ENCODE measurements at places on chromosomes 5 and 9. TPM values are rescaled to one million over a fixed set of nuclear protein-coding genes. Genes with fewer than 3 reads are reported as not detected.
A peak's percentile ranks its signal among the peaks of the same experiment; 100 is the strongest.

DNA sequence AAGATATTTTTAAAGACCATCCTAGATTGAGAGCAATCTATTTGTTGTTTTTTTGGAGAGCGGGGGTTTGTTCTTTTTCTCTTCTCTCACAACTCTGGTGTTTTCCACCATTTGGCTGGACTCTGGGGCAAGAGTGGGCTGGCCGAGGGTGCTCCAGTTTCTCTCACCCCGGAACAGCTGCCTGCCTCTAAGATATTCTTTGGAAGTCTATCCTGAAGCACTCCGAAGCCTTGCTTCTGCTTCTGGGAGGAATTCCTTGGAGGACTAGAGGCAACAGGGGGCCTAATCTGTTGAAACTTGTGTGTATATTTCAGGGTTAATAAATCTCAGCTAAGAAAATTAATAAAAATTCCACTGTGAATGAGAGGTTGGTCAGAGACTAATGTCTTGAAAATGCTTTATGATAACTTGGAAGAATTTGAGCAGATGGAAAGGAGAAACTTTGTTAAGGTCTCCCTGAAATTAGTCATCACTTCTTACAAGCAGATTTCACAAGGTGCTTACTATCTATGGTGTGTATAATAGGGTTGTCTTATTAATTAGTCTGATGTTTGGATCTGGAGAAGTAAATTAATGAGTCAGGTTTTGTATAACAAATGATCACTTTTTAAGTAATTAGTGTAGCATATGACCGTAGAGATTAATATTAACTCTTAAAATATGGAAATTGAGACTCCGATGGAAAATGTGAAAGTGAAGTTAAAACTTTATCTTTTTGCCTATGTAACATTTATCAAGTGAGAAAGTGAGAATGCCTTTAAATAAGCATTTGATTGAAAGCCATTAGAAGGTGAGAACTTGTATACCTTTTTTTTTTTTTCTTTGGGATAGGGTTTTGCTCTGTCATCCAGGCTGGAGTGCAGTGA, 4.0 kb downstream of the MAN2A1 start:
- DNase-seq, result no peak

DNA sequence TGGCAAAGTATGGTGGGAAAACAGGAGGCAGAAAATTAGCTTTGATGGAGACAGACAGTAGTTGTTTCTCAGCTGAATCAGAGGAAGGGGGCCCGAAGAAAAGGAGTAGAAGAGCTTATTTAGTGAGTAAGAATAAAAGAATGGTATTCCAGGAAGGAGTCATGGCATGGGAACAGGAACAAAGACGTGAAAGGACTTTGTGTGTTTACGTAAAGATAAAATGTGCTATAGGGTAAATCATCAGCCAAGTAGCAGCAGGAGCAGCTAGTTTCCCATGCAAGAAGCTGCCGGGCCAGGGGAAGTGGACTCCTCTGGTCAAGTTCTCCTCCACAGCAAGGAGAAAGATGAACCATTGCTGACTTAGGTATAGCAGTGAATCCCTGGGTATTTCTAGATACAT, 454.5 kb downstream of the HINT1 start:
- no peak for DNase-seq

GRCh38 chr5:57185313-57185712, 11.5 kb downstream of the GPBP1 start:
- no peak for DNase-seq

GRCh38 chr5:73764996-73765395, 139.0 kb downstream of the ARHGEF28 start:
- no peak for DNase-seq

- DNase-seq, result peak; percentile 18
Observed at GRCh38 chr9:104278929-104279496, 184.9 kb downstream of the SMC2 start.

DNA sequence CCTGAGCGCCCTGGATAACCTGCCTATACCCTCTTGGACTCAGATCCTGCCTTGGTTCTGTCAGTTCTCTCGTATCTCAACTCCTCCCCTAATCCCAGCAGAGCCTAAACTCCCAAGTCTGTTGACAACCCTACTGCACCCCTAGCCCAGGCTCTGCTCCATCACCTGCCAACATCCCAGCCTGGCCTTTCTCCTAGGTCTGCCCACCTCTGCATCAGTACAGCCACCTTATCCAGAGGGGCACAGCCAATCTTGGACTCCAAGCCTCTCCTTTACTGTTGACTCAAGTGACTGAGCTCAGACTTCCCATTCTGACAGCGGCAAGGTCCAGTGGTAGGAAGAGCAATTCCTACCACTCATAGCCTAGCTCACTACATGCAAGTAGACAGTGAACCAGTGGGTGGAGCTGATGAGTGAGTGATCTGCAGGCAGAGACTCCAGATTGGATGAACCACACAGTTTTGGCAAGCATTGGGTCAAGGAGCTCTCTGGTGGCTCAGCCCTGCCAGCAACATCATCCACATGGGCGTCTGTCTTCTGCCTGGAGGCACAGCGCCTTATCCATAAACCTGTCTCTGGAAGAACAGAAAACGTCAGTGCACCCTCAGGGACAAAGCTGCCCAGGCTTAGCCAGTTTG, 26.5 kb downstream of the TRMO start:
- DNase-seq, result no peak

GRCh38 chr9:91065231-91066041, 263.8 kb downstream of the SYK start:
- DNase-seq, result no peak

DNA sequence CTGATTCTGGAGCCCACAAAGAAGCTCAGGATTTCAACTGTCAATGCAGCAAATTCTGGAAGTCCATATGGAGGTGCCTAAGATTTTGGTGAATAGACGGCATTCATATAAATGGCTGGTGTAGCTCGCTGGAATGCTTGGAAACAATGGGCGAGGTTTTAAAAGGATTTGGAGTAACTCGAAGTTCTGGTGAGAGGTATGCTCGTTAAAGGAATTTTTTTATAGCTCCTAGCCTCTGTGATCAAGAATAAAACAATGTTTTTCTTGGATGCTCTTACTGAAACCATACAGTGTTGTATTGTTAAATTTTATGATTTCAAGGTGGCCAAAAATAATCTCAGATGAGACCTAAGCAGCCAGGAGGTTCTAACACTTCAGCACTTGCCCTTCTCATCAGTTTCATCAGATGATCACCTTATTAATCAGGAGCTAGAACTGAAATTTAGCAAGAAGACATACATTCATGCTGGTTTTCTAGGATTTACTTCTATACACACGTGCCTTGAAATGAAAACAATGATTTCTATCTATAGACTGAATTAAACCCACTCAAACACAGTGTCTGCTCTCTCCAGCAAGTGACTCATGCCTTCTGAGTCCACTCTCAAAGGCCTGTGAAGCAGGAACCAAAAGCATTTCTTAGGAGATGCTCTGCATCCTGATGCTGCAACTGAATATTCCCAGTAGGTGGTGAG, 79.2 kb downstream of the OTULIN start:
- DNase-seq, result no peak

DNA sequence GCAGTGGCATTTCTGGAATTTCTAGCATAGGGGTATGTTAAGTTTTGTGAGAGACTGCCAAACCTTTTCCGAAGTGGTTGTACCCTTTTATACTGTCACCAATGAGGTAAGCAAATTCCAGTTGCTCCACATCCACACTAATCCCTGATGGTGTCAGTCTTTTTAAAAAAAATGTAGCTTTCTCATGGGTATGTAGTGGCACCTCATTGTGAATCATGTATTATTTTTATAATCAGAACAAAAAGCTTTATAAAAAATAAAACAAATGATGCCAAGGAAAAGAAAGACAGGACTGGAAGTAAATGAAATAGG, 93.4 kb upstream of the CLINT1 start:
- no peak for DNase-seq

GRCh38 chr9:129237164-129237611, 59.1 kb upstream of the IER5L start:
- no peak for DNase-seq

- peak; percentile 24 for DNase-seq
Observed at GRCh38 chr5:100505984-100506670, 29.0 kb upstream of the FAM174A start.

DNA sequence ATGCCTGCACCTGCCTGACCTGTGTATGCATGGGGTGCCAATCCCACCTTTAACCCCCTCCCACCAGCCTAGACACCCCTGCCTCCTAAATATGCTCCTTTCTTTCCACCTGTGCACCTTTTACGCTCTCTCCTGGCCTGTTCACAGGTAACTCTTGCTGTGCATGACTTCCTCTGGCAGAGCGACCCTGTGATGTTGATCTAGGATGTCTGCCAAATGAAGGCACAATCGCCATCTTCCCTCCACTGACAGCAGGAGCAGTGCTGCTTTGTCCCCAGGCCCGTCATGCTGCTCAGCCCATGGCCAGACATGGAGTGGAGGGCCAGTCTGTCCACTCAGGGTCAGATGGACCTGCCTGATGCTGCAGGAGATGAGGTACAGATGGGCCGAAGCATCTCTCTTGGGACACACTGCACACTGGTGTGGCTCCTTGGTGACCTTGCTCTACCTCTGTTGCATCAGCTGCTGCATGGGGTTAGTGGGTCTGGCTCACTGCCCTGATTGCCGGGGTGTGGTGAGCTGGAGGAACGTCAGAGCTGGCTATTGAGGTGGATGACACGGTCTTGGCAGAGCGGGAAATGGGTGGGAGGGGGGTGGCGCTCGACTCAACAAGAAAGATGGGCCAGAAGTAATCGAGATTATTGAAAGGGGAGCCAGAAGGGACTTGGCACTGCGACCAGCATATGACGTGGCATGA, 101.7 kb upstream of the PITX1 start:
- peak; percentile 60 for DNase-seq

DNA sequence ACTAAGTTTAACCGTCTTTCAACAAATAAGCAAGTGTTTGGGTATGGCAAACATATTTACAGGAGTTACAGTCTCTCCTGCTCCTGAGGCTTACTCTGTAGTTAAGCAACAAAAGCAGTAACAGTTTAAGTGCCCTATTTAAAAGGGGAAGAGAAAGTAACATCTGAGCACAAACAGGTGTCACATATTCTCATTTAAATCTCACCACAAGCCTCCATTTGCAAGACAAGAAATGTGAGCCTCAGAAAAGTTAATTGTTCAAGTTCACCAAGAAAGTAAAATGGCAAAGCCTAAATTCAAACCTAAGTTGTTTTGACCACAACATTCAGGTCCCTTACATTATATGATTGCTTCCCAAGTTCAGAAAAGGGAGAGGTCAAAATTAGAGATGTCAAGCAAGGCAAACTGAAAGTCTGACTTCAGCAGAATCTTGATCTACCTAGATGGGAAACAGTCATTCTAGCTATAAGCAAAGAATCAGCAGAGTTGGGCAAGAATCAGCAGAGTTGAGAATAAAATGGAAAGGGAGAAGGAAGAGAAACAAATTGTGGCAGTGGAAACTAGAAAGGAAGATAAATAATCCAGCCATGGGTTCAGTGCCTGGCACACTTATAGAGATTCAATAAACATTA, 93.4 kb downstream of the STRBP start:
- no peak for DNase-seq

- peak; percentile 59 for DNase-seq
Observed at GRCh38 chr9:27472195-27472594, 51.9 kb upstream of the IFNK start.

DNA sequence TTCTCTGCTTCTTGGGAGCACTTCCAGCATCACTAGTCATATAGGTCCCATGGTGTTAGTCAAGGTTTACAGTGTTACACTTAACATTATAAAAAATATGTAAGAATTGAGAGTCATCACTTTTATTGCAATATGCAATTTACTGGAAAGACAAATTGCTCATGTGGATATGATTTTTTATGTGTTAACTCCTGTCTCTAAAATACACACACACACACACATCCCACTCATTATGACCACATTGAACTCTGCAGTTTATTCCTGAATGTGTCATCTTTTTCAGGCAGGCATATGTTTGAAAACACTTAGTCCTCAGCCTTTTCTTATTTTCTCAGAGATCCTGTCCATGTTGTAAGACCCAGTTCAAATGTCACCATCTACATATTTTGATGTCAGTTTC, 148.5 kb upstream of the MRPS30 start:
- DNase-seq, result no peak

DNA sequence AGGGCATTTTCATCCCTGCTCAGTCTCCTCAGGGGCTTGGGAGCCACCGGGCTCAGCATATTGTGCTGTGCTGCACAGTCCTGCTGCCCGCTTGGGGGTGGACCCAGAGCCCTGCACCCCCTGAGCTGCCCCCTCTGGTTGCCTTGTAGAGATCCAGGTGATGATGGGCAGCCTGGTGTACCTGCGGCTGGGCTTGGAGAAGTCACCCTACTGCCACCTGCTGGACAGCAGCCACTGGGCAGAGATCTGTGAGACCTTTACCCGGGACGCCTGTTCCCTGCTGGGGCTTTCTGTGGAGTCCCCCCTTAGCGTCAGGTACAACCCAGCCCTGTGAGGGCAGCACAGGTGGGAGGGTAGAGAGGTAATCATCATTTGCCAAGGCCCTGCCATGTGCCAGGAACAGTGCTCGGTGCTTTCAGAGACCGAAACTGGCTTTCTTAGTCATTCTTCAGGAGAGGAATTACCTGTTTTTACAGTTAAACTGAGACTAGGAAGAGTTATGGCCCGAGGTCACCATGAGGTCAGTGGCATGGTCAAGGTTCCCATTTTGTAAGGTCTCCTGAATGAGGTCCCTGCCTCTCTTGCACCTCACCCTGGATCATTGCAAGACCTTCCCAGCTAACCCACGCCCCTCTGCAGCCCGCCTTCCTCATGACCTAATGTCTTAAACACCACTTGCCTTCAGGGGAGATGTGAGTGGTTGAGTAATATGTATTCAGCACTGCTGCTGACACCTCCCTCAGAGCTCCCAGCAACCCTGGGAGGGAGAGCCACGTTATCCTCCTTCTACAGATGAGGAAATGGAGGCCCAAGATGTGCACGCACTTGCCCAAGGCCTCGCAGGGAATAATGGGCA, 7.5 kb downstream of the NHP2 start:
- peak; percentile 73 for DNase-seq

DNA sequence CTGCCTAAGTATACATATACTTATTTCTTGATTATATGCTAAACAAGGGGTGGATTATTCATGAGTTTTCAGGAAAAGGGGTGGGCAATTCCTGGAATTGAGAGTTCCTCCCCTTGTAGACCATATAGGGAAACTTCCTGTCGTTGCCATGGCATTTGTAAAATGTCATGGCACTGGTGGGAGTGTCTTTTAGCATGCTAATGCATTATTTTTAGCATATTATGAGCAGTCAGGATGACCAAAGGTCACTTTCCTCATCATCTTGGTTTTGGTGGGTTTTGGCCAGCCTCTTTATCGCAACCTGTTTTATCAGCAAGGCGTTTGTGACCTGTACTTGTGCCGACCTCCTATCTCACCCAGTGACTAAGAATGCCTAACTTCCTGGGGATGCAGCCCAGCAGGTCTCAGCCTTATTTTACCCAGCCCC, 80.9 kb downstream of the ALDH7A1 start:
- DNase-seq, result no peak

Gene AGXT2
- not detected for total RNA-seq

Gene MRPL36
- 28.7 TPM for total RNA-seq

Gene SLC46A2
- not detected for total RNA-seq

Gene TLX3
- not detected for total RNA-seq

Gene PDE6A
- 0.31 TPM for total RNA-seq

Gene STC2
- total RNA-seq, result 29.2 TPM

Gene SOWAHA
- 0.10 TPM for total RNA-seq

Gene PCDHB5
- 5.6 TPM for total RNA-seq

Gene GPR151
- not detected for total RNA-seq

Gene PPP3R2
- not detected for total RNA-seq
